Endodermal cell (in vitro differentiated cells): ENCODE measurements at places on chromosomes 1 and 21. TPM values are rescaled to one million over a fixed set of nuclear protein-coding genes. Genes with fewer than 3 reads are reported as not detected.

- no peak for DNase-seq
Observed at GRCh38 chr1:111955755-111956154, 33.7 kb downstream of the KCND3 start.

GRCh38 chr1:168906367-168906766 lies 177.4 kb upstream of the DPT start:
- DNase-seq, result no peak

The GPR153 gene
- total RNA-seq, result 2.8 and 2.9 TPM in 2 replicates

The HES2 gene
- 0.19 TPM in 1 of 3 replicates, not detected in the others for total RNA-seq

The STIL gene
- total RNA-seq, result 32.0 and 39.3 TPM in 2 replicates

The OPN3 gene
- total RNA-seq, result 6.7 and 9.0 TPM in 2 replicates

The CACNA1S gene
- total RNA-seq, result 0.11 to 0.13 TPM in 2 of 3 replicates, not detected in the other

The FCRL6 gene
- not detected in 2 replicates for total RNA-seq

DNA sequence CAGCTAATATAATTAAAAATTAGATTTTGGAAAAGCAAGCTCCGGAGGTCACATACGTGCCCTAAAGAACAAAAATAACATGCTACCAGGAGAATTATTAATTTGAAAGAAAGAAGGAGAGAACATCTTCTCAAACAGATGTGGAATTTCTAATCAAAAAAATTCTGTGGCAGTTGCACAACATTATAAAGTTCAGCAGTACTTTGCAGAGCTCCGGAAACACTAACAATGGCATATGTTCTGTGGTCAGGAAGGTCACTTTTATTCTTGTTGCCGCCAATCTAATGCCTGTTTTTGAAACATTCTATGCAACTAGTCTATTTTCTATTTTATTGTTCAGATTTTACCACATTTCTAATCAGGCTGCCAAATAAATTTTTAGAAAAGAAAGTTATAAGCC lies 186.8 kb downstream of the SMYD3 start:
- DNase-seq, result no peak

The LRRC3 gene
- 16.5 to 50.1 TPM (median 17.8 TPM) in 3 replicates for total RNA-seq

DNA sequence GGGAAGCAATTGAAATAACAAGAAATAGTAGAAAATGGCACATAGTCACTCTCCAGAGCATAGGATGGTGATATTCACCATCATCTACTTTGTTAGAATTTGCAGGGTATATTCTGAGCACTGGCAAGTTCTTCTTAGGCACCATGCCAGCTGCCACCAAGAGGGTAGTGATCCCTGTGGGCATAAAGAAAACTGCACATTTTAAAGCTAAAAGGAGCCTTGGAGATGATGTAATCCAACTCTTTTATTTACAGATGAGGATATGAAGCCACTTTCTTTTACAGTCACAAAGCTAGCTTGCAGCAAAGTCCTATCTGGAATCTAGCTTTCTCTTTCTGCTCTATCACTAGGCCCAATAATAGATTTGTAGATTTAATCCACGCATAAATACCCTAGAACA lies 69.0 kb downstream of the PTGER3 start:
- DNase-seq, result no peak

DNA sequence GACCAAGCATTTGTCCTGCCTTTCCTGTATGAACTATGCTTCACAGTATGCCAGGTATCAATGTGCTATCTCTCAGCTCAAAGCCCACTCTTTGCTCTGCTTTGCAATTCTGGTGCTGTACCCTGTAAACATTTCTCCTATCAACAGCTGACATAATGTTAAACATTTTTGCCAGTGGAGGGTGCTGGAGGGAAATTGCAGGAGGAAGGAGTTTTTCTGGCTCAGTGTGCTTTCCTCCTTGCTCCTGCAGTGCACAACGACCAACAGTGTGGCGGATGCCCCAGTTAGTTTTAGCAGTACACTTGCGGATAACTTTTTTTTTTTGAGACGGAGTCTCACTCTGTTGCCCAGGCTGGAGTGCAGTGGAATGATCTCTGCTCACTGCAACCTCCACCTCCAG lies 67.1 kb upstream of the PTGFRN start:
- no peak for DNase-seq

DNA sequence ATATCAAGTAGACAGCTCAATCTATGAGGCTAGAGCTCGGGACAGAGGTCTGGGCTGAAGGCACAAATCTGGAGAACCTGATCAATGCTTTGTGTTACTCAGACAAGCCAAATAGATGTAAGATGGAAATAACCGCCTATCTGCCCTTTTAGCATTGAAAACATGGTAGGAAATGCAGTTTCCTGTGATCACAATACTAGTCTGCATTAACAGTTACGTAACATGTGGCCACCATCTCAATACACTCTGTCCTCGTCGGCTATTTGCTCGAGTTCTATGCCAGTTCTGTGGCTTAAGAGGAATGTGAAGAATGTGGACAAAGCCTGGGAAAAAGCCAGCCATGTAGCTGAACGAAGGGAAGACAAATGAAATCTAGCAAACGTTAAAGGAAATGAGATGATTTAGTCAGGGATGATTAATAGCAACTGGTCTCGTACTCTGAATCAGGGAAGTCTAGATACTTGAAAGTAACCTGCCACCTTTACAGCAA lies 73.3 kb downstream of the HSF2BP start:
- DNase-seq, result peak; percentile 75

GRCh38 chr1:186849271-186849671 lies 20.5 kb downstream of the PLA2G4A start:
- DNase-seq, result no peak

- DNase-seq, result no peak
Observed at GRCh38 chr1:231240531-231240882, 505 bp upstream of the GNPAT start.

DNA sequence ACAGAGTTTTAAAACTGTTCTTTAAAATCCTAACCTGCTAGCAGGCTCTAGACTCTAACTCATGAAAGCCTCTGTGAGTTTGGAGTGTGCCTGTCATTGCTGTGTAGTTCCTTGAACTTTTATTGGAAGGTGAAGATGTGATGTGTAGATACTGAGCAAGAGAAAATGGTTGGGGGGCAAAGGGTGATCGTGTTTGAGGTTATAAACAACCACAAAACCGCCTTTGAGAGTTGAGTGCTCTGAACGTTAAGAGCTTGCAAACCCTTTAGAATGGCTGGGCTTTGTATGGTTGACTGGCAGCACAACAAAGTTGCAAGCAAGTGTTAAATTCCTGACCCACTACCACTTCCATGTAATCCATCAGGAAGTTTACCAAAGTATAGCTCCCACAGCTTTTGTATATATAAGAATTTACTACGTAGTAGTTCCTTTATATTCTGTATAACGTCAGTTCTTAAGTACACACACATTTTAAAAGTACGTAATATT lies 19.6 kb downstream of the BACE2 start:
- no peak for DNase-seq

DNA sequence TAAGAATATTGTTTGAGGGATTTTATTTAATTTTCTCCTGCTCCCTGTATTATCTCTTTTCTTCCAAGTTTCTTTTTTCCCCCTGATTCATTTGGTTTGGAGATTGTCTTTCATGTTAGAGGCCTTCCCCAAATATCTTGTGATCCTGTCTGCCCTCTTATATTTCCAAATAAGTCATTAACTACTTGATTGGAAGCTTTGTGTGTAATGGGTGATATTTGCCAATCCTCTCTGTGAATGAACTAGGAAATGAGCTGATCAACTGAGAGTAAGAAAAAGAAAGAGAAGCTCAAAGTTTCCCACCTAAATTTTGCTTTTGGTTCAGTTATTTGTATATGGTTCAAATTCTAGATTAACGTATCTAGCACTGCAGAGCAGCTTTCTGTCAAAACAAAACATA lies 23.6 kb upstream of the LY9 start:
- no peak for DNase-seq

DNA sequence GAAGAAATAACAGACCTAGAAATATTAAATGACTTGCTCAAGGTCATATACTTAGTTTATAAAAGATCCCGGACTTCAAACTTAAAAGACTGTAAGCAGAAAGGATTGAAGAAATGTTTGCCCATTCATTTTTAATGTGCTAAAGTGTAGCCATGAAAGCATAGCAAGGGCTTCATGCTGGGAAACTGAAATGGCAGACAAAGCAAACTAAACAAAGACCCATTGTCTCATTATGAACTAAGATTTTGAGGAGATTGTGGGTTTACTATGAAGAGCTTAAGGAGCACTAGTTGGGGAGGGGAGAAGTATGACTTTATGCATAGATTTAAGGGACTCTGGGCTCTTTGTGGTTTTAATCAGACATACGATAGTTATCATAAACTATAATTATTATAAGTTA lies 26.3 kb downstream of the ADAMTS1 start:
- DNase-seq, result no peak

The GUCA2A gene
- total RNA-seq, result 1.9 and 2.3 TPM in 2 replicates

The C1orf52 gene
- 42.9 to 50.9 TPM (median 47.5 TPM) in 3 replicates for total RNA-seq

- DNase-seq, result no peak
Observed at GRCh38 chr1:93753791-93754763, 72.4 kb upstream of the BCAR3 start.

GRCh38 chr1:30135698-30136097 lies 587.7 kb downstream of the MATN1 start:
- no peak for DNase-seq

DNA sequence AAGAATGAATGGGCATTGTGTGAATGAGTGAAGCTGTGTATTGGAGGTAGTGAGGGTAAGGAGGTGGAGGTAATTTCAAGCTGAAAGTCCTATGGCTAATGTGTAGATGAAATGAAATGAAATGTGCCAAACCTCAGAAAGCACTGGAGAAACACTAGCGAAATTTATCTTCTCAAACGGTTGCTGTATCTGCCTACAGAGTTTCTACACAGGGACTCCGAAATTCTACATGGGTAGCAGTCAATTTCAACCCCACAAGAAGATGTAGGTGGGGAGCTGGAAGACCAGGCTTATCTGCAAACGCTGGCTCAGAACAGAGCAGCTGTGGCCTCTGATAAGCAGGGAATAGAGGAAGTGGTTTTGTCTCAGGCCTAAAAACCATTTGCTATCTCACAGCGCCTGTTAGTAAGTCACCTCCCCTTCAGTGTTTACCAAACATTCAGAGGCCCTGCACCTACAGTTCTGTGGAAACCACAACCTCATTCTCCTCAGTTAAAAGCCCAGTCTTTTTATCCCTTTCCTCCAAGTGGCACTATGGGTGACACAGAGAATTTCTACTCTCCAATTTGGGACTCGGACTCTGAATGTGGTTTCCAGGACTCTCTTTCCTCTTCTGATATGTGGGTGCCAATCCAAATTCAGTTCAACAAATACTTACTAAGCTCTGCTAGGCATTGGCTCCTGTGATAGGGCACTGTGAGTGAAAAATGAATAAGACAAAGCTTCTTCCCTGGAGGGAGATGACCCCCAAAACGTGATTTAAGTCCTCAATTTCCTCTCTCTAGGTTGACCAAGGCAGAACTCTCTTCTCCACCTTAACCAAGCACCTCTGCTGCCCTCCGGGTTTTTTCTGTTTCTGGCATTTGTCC lies 17.2 kb upstream of the SLAMF6 start:
- DNase-seq, result peak; percentile 61

DNA sequence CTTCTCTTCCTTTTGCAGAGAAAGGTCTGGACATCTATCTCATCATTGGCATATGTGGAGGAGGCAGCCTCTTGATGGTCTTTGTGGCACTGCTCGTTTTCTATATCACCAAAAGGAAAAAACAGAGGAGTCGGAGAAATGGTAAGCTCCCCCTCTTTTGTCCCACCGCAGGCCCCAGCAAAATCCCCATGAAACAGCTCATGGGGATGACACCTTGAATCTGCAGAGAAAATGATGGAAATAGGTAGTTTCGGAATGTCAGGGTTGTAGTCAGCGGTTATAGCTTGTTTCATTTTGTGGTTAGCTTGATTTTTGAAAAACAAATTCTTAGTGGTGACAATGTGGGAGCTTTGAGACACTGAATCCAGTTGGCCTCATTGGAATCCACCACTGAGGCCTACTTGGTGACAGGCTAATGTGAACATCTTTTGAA lies 10.3 kb downstream of the CD2 start:
- DNase-seq, result no peak

DNA sequence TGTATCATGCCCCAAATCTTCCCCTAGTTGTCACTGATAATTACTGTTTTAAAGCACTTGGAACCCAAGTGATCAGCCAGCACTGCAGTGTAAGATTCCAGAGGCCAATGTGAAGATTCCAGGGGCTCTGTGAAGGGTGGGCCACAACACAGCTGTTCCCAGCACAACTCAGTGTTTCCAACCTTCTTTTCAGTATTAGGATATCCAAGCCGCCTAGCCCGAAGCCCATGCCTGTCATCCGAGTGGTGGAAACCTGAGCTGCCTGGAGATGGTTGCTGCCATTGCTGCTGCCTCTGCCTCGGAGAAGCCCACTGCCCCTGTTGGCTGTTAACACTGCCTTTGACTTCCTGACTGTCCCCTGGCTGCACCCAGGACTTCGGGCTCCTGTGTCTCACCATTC lies 30.4 kb upstream of the SNX27 start:
- no peak for DNase-seq
